Activated CD8-positive, alpha-beta memory T cell treated with anti-CD3 and anti-CD28 coated beads, Interleukin-2, amount 10 ng/mL, durations not matched to agents 7 days and 5 days (primary cell): ENCODE measurements at places on chromosomes 12 and 14. TPM values are rescaled to one million over a fixed set of nuclear protein-coding genes. Genes with fewer than 3 reads are reported as not detected.

Gene VPS33A
- total RNA-seq = 37.3 TPM

Gene TARBP2
- 29.7 TPM for total RNA-seq

Gene FOXN3
- 103 TPM for total RNA-seq

Gene PRPH
- total RNA-seq = 0.26 TPM

Gene PNMA1
- total RNA-seq = 36.6 TPM

Gene PROX2
- total RNA-seq = 0.44 TPM

Gene FAM181A
- not detected for total RNA-seq

Gene GYS2
- total RNA-seq = not detected

DNA sequence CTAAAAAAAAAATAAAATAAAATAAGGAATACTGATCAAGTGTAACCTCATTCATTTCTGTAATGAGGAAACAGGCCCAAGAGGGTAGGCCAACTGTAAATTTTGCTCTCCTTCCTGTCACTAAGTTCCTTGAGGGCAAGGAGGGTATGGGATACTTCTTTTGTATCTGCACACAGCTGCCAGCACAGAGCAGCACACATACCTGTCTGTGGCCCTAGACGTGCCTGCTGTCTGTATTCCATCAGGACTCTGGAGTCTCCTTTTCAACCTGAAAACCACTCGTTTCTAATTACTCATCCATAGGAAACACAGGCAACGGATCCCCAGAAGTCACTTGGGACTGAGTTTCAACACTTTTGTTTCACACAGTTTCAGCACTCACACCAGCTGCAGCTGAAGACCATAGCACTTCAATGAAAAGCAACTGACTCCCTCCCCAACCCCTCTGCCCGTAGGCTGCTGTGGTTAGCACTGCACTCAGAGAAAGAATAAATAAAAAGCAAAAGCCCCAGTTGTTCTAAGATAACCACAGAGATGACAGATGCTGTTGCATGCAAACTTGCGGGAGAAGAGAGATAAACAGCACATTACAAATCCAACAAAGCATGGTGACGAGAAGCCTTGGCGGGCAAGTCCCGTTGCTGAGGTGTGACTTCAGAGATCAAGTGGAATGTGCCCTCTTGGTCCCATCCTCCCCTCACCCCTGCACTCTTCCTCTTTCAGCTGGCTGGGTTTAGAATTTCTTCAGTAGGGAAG, 24.9 kb downstream of the CRACR2A start:
- H3K4me3 ChIP-seq = peak overlapping the region; percentile 61
- peak overlapping the region; percentile 96 for H3K27ac ChIP-seq

- H3K27ac ChIP-seq = no peak overlapping the region
- H3K27me3 ChIP-seq = peaks cover 28% of the 10 kb centered on the region
- no peak overlapping the region for H3K4me3 ChIP-seq
- H3K4me1 ChIP-seq = no peaks in the 10 kb centered on the region
- no peak for DNase-seq
Measured at GRCh38 chr12:71456316-71456715, 16.7 kb downstream of the LGR5 start.

DNA sequence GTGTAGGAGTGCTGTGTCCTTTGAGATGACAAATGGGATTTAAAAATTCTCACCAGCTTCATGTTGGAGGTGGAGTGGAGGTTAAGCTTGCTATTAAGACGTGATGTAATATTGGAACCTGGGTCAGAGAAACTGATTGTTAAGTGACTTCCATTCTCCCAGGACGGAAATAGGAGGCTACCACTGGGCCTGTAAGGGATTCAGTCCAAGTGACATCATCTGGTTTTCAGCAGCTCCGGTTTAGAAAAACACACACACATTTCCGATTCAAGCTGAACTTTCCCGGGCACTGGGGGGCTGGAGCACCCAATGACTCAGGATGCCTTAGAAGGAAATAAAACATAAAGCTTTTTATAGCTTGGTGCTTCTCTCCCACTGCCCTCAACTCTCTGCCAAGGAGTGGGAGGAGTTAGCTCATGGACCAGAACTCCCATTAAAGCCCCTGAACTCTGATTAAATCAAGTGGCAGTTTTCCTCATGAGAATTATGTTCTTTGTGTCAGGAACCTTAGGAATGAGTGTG, 12.4 kb downstream of the CALM1 start:
- H3K27ac ChIP-seq = no peak overlapping the region
- no peak overlapping the region for H3K4me3 ChIP-seq
- no peak for DNase-seq
- H3K4me1 ChIP-seq = peaks cover 14% of the 10 kb centered on the region

- peaks cover 63% of the 10 kb centered on the region for H3K27me3 ChIP-seq
- no peaks in the 10 kb centered on the region for H3K36me3 ChIP-seq
- DNase-seq = no peak
Measured at GRCh38 chr12:54587315-54587873, 1.1 kb downstream of the PPP1R1A start.

GRCh38 chr12:45342171-45342570, 126.3 kb downstream of the ANO6 start:
- no peak overlapping the region for H3K4me3 ChIP-seq
- no peak overlapping the region for H3K27ac ChIP-seq
- DNase-seq = no peak
- peaks cover 8% of the 10 kb centered on the region for H3K36me3 ChIP-seq
- no peaks in the 10 kb centered on the region for H3K4me1 ChIP-seq
- no peaks in the 10 kb centered on the region for H3K27me3 ChIP-seq

- H3K36me3 ChIP-seq = peaks cover 2% of the 10 kb centered on the region
- DNase-seq = peak; percentile 84
- H3K27ac ChIP-seq = peak overlapping the region; percentile 76
- H3K4me1 ChIP-seq = peaks cover 61% of the 10 kb centered on the region
Measured at GRCh38 chr12:51970904-51971646, 19.6 kb downstream of the ACVR1B start.

GRCh38 chr14:23831596-23831995, 122.0 kb upstream of the DHRS4 start:
- H3K36me3 ChIP-seq = no peaks in the 10 kb centered on the region
- peak; percentile 45 for DNase-seq
- H3K4me3 ChIP-seq = no peak overlapping the region
- no peaks in the 10 kb centered on the region for H3K27me3 ChIP-seq
- H3K27ac ChIP-seq = no peak overlapping the region

GRCh38 chr12:131537267-131537958, 173.5 kb upstream of the SFSWAP start:
- no peaks in the 10 kb centered on the region for H3K4me1 ChIP-seq
- H3K27ac ChIP-seq = no peak overlapping the region
- H3K4me3 ChIP-seq = no peak overlapping the region
- no peak for DNase-seq
- peaks cover 6% of the 10 kb centered on the region for H3K27me3 ChIP-seq
- no peaks in the 10 kb centered on the region for H3K36me3 ChIP-seq

GRCh38 chr12:68290126-68290525, 36.7 kb upstream of the IL22 start:
- H3K36me3 ChIP-seq = peaks cover 28% of the 10 kb centered on the region
- no peak overlapping the region for H3K4me3 ChIP-seq
- peaks cover 7% of the 10 kb centered on the region for H3K27me3 ChIP-seq
- peak; percentile 73 for DNase-seq
- H3K4me1 ChIP-seq = peaks cover 36% of the 10 kb centered on the region

GRCh38 chr12:111405859-111406473, at the start of gene SH2B3:
Gene SH2B3 (plus strand): TSS chr12:111405923. CDS start chr12:111418146, 12,223 bp downstream.
- peak within 1 kb of the TSS; percentile 91 for H3K27ac ChIP-seq
- peak; percentile 89 for DNase-seq
- H3K4me1 ChIP-seq = peaks cover 63% of the 10 kb centered on the region
- peaks cover 15% of the 10 kb centered on the region for H3K27me3 ChIP-seq
- peak within 1 kb of the TSS; percentile 88 for H3K4me3 ChIP-seq

- H3K27me3 ChIP-seq = no peaks in the 10 kb centered on the region
- DNase-seq = no peak
- H3K4me3 ChIP-seq = no peak overlapping the region
- no peaks in the 10 kb centered on the region for H3K4me1 ChIP-seq
- no peaks in the 10 kb centered on the region for H3K36me3 ChIP-seq
- no peak overlapping the region for H3K27ac ChIP-seq
Measured at GRCh38 chr12:64160711-64161060, 61.4 kb downstream of the KICS2 start.

- peak; percentile 59 for DNase-seq
- H3K4me3 ChIP-seq = peak overlapping the region; percentile 76
- peaks cover 14% of the 10 kb centered on the region for H3K36me3 ChIP-seq
- H3K27me3 ChIP-seq = no peaks in the 10 kb centered on the region
- H3K4me1 ChIP-seq = peaks cover 90% of the 10 kb centered on the region
Measured at GRCh38 chr14:99192028-99192621, 79.9 kb downstream of the BCL11B start.

DNA sequence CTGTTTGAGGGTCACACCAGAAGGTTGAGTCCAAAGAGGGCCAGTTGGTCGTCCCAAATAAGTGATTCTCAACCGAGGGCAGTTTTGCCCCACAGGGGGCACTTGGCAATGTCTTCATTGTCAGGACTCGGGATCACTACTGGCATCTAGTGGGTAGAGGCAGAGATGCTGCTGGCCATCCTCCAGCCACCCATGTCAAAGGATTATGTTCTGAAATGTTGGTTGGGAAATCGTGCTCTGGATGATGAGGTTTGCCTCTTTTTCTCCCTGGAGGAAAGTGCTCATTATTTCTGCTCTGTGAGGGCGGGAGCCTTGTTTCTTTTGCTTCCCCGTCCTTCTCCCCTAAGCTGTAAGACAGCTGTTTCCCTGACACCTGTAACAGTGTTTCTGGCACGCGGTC, 3.6 kb downstream of the ZNF839 start:
- DNase-seq = peak; percentile 52
- H3K27me3 ChIP-seq = no peaks in the 10 kb centered on the region

- no peaks in the 10 kb centered on the region for H3K27me3 ChIP-seq
- no peak overlapping the region for H3K4me3 ChIP-seq
- H3K4me1 ChIP-seq = peaks cover 11% of the 10 kb centered on the region
Measured at GRCh38 chr12:92485351-92486348, 217.1 kb upstream of the PLEKHG7 start.

GRCh38 chr12:26179826-26180225, 15.5 kb upstream of the SSPN start:
- H3K27me3 ChIP-seq = peaks cover 42% of the 10 kb centered on the region
- no peak overlapping the region for H3K27ac ChIP-seq
- H3K4me3 ChIP-seq = no peak overlapping the region
- no peaks in the 10 kb centered on the region for H3K36me3 ChIP-seq
- no peak for DNase-seq
- H3K4me1 ChIP-seq = no peaks in the 10 kb centered on the region
